ENCODE measurements at places on chromosomes 12 and 14.

DNA sequence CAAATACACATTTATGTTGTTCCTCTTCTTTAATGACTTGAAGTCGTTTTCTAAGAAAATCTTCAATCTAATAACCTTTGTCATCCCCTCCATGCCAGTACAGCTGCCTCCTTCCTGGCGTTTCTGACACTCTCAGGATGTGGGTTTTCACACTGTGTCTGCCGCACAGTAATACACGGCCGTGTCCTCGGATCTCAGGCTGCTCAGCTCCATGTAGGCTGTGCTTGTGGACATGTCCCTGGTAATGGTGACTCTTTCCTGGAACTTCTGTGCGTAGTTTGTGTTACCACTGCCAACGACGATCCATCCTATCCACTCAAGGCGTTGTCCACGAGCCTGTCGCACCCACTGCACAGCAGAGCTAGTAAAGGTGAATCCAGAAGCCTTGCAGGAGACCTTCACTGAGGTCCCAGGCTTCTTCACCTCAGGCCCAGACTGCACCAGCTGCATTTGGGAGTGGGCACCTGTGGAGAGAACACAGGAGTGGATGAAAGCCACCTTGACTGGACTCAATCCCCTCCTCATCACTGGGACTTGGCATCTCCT, 1095.9 kb downstream of the TMEM121 start:
- DNase-seq = no peak

- no peak for DNase-seq
These were observed 227.3 kb upstream of the USP15 start for GRCh38 chr12:62032870-62033269.

- DNase-seq = no peak
These were observed 134.8 kb upstream of the ARHGAP5 start for GRCh38 chr14:31942166-31942841.

GRCh38 chr12:65956056-65956738, 131.9 kb downstream of the HMGA2 start:
- no peak for DNase-seq
